ENCODE measurements at places on chromosomes 13 and 19.

DNA sequence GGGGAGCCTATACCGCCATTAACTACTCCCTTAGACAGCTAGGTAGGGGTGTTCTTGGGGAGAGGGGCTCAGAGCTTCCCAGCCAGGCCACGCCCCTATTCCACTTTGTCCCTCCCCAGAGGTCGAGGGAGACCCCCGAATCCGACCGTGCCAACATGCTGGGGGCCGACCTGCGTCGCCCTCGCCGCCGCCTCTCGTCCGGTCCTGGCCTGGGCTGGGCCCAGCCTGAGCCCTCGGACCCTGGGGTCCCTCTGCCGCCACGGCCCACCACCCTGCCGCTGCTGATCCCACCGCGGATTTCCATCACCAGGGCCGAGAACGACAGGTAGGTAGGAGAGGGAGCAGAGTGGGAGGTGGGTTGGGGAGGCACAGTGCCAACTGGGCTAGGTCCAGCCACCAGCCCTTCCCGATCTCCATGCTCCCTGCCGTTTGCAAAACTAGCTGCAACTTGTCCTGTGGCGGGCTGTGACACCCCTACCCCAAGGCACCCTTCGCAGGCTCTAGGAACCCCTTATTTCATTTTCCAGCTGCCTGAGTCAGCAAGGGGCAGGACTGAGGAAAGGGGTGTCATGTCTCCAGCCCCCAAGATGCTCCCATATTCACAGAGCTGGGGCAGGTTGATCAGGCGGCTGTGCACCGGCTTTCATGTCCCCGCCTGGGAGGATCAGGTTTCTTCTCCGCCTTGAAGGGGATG, 2.6 kb upstream of the PDE4A start:
- no peak for DNase-seq

DNA sequence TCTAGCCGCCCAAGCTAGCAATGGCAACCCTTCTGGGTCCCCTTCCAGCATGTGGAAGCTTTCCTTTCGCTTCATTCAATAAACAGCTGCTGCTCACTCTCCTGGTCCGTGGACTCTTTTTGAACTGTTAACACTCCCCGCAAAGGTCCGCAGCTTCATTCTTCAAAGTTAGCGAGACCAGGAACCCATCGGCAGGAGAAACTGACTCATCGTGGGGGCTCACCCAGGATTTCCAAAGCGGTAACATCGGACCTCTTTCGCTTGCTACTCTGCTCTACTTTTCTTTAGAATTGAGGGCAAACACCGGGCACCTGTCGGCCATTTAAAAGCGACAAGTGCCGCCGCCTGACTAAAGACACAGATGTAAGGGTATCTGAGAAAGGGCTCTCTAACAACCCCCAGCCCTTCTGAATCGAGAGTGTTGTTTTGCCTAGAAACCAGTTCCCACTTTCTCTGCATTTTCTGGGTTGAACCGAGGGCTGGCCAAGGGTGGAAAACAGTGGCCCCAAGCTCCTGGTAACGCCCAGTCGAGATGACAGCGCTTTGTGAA, 5.8 kb downstream of the UBA52 start:
- no peak for DNase-seq

- no peak for DNase-seq
Observed at GRCh38 chr19:15045506-15045905, 3.8 kb upstream of the CASP14 start.

DNA sequence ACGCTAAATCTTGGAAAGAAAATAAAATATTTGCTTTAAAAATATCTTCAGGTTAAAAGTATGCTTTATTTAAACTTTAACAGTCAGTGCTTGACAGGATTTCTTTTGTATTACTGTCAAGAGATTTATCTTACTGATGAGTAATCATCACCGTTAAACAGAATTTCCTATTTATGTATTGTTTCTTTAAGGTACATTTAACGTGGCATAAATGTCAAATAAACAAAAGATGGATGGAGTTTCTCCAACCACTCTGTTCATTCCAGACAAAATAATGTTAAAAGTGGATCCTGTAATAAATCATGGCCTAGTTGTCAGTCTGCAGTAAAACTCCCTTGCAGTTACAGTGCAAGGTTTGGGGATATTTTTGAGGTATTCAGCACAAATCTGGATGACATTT, 298.3 kb downstream of the DIAPH3 start:
- DNase-seq = peak; percentile 26

DNA sequence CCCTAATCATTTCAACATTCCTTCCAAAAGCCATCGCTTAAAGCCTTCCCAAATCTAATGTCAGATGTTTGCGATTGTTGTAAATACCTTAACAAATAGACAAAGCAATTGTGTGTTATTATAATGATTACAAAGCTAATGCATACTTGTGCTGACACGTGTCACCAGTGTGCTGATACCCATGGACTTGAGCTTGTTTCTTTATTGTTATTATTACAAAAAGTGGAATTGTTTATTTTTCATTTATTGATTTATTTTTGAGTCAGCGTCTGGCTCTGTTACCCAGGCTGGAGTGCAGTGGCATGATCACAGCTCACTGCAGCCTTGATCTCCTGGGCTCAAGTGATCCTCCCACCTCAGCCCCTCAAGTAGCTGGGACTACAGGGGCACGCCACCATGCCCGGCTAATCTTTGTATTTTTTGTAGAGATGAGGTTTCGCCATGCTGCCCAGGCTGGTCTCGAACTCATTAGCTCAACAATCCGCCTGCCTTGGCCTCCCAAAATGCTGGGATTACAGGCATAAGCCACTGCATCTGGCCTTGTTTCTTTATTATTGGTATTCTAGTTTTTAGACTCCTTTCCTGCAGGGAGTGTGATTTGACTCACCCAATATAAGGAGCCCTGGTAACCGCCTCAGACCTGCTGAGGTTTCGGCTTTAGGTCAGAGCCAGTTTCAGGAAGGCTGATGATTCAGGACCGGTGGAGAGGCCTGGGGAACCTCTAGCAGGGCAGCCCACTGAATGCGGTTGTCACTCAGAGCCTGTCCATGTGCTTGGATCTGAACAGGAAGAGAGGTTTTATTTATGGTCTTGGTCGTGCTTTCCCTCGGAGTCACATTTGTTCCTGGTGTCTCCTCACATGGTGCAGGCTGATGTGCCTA, 2.1 kb upstream of the FBXO17 start:
- peak; percentile 26 for DNase-seq

- no peak for DNase-seq
Observed at GRCh38 chr13:27168086-27168485, 3.5 kb downstream of the USP12 start.

- DNase-seq = no peak
Observed at GRCh38 chr19:7214324-7215089, 79.7 kb downstream of the INSR start.

DNA sequence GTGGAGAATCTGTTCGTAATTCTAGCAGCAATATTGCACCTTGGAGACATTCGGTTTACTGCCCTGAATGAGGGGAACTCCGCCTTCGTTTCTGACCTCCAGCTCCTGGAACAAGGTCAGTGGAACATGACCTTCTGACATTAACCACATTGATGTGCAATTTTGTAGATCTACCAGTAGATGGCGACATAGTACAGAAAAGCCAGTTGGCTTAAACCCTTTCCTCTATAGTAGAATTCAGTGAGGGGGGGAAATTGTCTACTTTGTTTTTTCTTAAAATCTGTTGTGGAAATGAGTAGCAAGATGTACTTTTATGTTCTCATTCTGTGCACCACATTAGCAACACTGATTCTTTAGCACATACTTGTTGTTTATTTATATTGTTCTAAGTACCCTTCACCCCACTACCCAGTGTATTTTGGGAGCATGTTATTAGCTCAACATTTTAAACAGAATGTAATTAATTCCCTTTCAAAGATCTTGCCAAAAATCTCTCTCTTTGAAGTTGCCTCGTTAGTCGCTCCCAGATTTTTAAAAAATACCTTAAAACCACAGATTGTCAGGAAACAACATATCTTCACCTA, 332.2 kb downstream of the MYO16 start:
- peak; percentile 61 for DNase-seq

GRCh38 chr13:73932091-73932490, 202.1 kb downstream of the KLF12 start:
- DNase-seq = no peak

DNA sequence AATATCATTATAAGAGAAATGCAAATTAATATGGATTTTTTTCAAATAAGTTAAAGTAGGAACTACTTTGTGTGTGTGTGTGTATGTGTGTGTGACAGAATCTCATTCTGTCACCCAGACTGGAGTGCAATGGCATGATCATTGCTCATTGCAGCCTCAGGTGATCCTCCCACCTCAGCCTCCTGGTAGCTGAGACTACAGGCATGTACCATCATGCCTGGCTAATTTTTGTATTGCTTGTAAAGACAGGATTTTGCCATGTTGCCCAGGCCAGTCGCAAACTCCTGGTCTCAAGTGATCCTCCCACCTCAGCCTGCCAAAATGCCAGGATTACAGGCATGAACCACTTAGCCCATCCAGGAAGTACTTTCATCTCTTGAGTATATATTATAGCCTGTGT, 3.2 kb upstream of the ERVV-2 start:
- DNase-seq = no peak

- no peak for DNase-seq
Observed at GRCh38 chr19:23254141-23254910, 4.1 kb upstream of the ZNF724 start.

- no peak for DNase-seq
Observed at GRCh38 chr13:23985839-23986238, 88.5 kb upstream of the C1QTNF9B start.

GRCh38 chr13:74114202-74114601, 20.0 kb downstream of the KLF12 start:
- peak; percentile 70 for DNase-seq

DNA sequence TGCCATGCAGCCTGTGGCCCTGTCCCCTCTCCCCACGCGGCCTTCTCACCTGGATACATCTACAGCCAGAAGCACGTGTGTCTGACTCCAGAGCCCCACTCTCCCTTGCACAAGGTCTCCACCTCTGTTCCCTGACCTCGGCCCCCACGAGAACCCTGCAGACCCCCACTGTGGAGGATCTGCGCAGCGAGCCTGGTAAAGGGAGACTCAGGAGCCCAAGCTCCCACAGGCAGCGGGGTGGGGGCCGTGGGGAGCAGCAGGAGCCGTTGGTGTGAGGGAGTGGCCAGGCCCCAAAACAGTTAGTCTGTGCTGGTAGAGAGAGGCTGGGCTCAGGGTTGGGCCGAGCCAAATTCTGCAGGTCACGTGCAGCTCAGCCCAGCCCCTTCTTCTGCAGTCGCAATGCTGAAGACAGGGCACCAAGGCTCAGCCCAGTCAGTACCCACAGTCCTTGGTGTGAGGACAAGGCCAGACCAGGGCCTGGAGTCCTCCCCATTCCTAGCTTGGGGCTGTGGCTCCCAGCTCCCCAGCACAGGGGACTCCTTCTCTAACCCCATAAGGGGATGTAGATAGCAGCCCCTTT, 28.7 kb upstream of the SLC7A10 start:
- DNase-seq = no peak

DNA sequence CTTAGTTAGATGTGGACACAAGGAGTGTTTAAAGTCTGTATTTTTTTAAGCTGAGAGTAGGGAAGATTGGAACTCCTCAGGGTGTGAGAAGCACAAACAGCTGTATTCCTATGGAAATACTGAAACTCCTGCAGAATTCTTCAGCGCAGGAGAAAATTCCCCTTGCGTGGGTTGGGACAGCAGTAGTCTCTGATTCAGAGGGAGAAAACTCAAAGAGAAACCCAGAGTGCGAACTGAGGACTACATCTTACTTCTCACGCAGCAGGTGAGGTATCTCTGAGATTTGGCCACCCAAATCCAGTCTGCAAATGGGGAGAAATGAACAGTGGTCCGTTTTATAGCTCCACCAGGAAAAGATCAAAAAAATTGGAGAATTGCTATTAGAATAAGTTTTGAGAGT, 60.9 kb downstream of the FRY start:
- DNase-seq = no peak

- DNase-seq = peak; percentile 97
Observed at GRCh38 chr13:50589139-50589538, 254.4 kb downstream of the DLEU7 start.

GRCh38 chr13:41383386-41383785, 72.3 kb downstream of the NAA16 start:
- DNase-seq = peak; percentile 38

- no peak for DNase-seq
Observed at GRCh38 chr19:7739801-7740681, 7.3 kb downstream of the CD209 start.

DNA sequence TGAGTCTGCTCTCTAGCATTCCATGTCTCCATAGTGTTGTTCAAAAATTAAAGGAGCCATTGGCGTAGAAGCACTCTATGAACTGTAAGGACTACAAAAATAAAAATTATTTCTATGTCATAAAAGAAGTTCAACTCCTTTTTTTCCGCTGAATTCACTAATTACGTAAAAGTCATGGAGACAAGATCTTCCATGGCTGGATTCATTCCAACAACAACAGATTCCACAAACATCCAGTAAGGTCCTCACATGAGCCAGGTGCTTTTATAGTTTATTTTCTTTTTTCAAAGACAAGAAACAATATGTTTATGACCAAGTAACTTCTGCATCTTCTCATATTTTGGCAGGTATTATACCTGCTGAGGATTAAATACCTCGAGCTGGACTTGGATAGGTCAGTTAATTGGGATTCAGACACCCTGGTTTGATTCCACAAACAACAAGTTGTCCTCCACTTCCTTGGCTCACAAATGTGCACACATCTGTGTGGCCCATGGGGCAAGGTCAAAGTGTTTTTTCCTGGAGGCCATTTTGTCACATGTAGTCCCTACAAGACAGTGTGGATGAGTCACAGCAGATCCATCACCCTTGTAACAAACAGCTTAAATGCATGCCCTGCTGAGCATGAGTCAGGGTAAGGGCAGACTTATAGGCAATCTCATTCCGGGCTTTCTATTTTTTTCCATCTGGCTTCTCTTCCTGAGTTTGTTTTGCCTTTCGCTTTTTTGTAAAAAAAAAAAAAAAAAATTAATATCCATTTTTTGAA, 475.6 kb downstream of the COG6 start:
- peak; percentile 59 for DNase-seq

DNA sequence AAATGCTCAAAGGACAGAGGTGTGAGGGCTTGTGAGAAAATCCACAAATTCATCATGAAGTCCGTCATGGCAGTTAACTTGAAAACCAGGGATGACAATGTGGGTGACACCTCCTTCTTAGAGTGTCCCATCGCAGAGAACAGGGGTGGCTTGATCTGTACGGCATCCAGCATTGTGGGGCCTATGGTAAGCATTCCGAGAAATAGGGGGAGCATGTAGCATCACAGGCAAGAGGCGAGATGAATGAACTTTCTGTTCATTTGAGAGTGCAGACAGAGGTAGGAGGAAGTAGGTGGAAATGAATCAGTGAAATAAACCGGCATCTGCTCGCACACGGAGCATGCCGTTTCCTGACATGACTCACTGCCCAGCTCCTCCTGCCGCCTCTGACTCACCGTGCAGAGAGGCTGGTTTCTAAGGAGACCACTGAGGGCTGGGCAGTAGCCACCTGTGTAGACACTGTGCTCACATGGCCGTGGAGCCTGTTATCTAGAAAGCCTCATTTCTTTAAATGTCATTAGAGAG, 339.0 kb downstream of the RFC3 start:
- peak; percentile 94 for DNase-seq

GRCh38 chr13:99014522-99014921, 36.7 kb upstream of the DOCK9 start:
- no peak for DNase-seq

GRCh38 chr19:30254789-30255188, 117.4 kb upstream of the ZNF536 start:
- DNase-seq = no peak

Measured in EH (cell line).